ENCODE measurements at places on chromosomes 2 and 18.

DNA sequence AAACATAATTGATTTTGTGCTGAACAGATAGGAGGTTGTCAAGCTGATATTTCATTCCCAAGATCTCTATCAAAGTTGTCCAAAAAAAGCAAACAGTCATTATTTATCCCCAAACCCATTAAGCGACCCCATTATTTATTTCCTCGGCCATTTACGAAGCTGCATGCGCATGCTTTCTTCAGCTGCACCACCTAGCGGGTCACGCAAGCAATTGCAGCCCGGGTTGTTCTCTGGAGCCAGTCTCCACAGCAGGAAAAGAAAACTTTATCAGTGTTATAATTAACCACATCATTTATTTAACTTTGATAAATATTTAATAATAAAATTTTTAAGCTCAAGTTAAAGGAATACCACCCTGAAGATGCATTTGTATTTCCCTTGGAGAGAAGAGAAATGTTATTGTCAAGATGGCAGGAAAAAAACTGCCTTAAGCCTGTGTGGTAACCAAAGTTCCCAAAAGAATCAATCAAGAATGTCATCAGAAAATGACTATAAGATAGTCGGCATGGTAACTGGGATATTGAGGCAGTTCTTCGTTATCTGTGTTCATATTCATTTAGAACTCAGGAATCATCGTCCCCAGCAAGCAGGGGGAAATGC, 304.7 kb downstream of the FBXO15 start:
- peak; percentile 70 for DNase-seq

- no peak for DNase-seq
Measured at GRCh38 chr2:171791361-171791760, 102.7 kb downstream of the SLC25A12 start.

GRCh38 chr2:182499706-182500470, 73.1 kb upstream of the PDE1A start:
- DNase-seq, result no peak

GRCh38 chr2:59674100-59674499, 879.4 kb downstream of the BCL11A start:
- DNase-seq, result no peak

DNA sequence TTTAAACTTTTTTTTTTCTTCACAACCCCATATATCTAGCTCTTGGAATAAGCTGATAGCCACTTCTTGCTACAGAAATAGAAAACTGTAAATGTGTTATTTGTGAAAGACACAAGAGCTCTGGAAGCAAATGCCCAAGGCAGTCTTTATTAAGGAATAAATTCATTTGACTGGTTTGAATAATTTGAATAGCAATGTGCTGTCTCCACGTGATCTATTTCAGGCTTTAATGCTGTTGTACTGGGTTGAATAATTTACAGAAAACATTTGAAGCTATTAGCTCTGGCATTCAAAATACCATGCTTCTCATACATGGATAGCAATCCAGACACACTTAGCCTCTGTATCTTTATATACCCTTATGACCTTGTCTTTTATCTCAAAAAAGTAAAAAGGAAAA, 366.7 kb upstream of the KCNJ3 start:
- DNase-seq, result no peak

DNA sequence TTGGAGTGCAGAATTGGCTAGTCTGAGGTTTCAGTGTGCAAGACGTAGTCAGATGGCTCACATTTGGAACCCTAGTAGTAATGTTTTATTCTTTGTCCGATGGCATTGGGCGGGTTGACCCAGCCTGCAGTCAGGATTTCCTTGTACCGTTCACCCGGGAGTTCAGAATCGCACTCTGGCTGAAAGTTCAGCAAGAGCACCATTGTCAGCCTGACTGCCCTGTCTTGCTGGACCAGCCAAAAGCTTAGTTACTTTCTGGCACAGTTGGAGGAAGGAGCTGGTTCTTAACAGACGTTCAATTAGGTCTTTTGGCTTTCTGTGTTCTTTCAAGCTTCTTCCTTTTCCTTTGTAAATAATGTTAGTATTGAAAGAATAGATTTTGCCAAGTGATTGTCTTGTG, 18.6 kb downstream of the RMC1 start:
- no peak for DNase-seq

GRCh38 chr2:68436270-68436669, 30.8 kb downstream of the FBXO48 start:
- no peak for DNase-seq

- DNase-seq, result no peak
Measured at GRCh38 chr18:24918257-24918656, 433.7 kb downstream of the ZNF521 start.

GRCh38 chr2:197713271-197713670, 8.1 kb downstream of the MARS2 start:
- no peak for DNase-seq

- DNase-seq, result no peak
Measured at GRCh38 chr18:35236571-35237363, 4.1 kb upstream of the ZNF397 start.

- DNase-seq, result no peak
Measured at GRCh38 chr2:3610415-3610814, 15.5 kb downstream of the COLEC11 start.

- DNase-seq, result peak; percentile 44
Measured at GRCh38 chr2:37156071-37156856, 516 bp downstream of the EIF2AK2 start.

DNA sequence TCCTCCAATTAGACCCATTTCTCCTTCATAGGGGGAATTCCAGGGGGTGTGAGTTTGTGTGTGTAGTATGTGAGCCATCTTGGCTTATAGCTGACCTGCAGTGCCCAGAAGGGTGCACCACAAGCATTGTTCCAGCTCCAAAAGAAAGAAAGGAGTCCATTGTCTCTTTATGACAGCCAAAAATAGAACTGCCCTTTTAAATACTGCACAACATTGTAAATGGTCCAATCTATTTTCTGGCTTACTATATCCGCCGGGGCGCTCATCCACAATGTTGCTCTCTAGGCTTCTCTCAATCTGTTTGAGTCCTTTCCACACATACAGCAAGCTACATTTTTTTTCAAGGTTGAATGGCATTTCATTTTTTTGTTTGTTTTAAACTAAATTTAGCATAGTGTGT, 517.5 kb downstream of the STK39 start:
- DNase-seq, result no peak

DNA sequence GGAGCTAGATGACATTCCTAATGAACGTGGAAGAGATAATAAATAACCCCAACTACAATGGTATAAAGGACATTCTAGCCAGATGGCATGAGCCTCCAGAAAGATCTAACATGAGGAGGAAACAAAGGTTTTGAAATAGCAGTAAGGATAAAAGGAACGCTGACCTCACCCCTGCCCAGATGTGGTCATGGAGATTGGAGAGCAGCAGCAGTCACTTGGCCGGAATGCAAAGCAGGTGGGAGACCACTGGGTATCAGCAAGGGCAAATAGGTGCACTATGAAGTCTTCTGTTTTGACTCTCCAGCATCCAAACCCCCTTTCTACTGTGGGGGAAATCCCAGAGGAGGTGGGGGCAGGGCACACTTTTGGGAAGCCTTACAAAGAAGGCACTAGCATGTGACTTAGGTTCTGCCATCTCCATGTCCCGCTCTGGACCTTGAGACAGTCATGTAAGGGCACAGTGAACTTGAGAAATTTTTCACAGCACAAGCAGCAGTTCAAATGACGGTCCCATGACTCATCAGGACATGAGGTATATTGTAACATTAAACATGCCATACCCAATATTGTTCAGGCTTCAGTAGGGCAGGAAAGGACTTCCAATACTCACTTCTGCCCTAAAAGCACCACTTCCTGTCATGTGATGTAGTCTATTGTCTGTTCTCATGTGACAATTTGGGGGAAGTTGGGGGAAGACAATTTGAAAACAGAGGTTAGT, 55.2 kb downstream of the METTL4 start:
- peak; percentile 88 for DNase-seq

DNA sequence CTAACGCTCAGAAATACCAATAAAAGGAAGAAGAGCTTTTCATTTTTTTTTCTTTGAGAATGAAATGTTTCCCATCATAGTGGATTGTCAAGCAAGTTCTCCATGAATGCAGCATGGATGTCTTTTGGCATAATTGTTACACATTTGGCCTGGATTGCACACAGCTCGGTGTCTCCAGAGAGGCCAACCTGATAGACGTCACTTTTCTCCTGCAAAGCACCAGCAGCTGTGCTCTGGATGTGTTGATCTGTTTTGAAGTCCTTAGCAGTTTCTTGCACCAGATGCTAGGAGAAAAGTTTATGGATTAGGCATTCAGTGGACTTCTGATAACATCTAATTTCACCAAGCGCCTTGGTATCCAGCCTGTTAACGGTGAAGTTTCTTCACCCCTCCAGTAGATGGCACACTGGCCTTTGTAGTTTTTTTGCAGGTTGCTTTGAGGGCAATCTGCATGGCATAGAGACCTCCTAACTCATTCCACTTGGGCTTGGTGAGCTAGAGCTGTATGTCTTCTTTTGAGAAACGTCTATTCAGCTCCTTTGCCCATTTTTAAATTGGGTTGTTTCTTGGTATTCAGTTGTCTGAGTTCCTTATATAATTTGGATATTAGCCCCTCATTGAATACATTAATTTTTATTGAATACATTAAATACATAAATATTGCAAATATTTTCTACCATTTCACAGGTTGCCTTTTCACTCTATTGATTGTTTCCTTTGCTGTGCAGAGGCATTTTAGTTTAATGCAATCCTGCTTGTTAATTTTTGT, 59.7 kb downstream of the PTH2R start:
- peak; percentile 67 for DNase-seq

GRCh38 chr2:239181903-239182581, 218.8 kb downstream of the HDAC4 start:
- DNase-seq, result no peak

DNA sequence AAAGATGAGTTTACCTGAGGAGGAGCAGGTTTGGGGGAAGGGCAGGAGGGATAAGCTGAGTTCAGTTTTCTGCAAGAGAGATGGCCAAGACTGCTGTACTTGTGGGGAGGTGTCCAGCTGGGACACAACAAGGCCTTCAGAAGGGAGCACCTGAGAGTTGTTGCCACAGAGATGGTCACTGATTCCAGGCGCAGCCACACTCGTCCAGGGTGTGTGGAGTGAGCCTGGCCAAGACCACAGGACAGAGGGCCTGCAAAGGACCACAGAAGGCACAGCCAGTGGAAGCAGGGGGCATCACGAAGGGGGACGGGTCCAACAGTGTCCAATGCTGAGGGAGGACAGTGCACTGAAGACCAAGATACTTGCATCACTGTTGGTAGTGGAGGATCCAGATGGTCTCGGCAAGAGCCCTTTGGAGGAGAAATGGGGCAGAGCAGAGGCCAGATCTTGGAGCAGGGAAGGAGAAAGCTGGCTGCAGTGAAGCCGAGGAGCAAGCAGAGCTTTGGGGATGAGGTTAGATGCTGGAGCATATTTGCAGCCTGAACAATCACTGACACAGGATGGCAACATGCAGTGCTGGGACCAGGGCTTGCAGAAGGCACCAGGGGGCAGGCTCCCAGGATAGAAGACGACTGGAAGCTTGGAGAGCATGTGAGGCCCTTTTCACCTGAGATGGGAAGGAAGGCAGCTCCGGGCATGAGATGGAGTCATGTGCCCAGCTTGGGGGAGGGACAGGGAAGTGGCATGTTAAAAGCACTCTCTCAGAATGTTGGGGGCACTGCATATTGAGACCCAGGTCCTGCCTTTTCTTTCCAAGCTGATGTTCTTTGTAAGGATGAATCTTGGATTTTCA, 214.0 kb downstream of the CYP26B1 start:
- no peak for DNase-seq

DNA sequence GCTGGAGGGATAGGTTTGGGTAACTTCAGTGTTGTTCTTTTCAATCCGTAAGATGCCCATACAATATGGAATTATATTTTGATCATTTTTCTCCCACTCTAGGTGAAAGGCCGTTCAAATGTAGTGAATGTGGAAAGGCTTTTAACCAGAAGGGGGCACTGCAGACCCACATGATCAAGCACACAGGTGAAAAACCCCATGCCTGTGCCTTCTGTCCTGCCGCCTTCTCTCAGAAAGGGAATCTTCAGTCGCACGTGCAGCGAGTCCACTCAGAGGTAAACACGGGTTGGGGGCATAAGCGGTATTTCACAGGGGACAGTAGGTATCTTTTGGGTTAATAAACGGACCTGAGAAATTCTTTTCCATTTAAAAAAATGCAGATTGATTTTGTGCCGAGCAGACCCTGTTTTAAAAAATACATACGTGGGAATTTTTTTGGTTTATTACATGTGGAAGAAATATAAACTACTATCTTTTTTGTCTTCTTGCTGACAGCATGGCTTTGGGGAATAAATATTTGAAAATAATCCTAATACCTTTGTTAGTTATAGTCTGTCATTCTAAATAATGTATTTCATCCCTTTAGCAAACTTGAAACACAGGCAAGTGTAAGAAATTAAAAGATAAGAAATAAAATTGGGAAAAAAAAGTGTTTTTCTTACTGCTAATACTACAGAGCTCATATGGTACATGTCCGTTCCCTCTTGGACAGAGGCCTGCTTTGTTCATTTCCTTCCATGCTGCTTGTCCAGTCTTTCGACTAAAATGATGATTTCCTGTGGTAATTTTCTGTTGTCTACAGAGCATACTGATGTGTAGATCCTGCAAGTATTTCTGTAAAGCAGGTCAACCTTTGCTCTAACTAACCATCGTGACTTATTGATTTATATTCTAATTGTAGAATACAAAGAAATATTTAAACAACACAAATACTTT, 53.3 kb downstream of the ZNF236 start:
- peak; percentile 20 for DNase-seq

DNA sequence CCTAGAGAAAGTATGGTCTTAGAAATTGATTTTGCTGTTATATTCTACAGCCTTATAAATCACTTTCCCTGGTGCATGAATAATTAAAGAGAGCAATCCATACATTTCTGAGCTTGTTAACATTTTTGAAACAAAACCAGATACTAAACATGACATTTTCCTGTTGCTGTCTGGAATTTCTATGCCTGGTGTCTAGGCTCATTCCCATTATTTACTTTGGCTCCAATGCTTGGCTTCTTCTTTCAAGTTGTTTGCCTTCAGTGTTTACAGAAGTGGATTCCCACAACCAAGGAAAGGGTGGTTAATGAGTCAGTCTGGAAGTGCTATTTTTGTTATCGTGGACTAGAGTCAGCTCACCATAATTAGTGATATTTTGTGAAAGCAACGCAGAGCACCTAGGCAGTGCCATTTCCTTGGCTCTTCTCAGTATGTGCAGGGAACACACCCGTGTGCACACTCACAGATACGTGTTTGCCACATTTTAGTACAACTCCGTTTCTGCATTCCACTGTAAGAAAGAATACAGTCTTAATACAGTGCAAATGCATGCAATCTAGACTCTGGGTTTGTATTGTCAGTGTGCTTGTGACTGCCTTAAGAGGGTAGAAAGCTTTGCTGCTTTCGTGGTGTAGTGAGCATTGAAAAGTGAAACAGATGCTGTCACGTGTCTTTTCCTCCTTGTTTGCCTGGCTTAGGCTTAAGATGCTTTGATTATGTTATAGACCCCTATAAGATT, 185.0 kb upstream of the RASGRP3 start:
- DNase-seq, result no peak
